ENCODE measurements at places on chromosomes 4 and X.

DNA sequence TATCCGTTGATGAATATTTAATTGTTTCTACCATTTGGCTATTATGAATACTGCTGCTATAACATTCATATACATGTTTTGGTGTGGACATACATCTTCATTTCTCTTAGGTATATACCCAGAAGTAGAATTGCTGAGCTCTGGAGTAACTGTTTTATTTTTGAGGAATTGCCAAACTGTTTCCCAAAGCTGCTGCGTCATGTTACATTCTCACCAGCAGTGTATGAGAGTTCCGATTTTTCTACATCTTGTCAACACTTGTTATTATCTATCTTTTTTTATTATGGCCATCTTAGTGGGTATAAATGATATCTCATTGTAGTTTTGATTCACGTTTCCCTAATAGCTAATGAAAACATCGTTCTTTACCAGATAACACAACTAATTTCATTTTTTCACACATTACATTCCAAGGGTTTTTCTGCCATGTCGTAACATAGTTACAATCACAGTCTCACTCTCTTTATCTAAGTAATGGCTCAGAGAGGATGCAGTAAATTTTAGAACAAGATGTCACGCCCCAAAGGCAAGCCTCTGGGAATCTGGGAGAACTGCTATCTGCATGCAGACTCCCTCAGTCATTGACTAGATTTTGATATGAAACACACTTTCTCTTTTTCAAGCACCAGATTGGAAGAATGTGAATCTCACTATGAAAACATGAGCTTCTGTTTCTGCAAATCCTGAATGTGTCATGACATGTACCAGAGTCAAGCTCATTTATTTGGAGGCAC, 10.3 kb downstream of the ARHGAP6 start:
- DNase-seq, result no peak

- DNase-seq, result no peak
Observed at GRCh38 chr4:128241019-128241418, 46.6 kb downstream of the PGRMC2 start.

DNA sequence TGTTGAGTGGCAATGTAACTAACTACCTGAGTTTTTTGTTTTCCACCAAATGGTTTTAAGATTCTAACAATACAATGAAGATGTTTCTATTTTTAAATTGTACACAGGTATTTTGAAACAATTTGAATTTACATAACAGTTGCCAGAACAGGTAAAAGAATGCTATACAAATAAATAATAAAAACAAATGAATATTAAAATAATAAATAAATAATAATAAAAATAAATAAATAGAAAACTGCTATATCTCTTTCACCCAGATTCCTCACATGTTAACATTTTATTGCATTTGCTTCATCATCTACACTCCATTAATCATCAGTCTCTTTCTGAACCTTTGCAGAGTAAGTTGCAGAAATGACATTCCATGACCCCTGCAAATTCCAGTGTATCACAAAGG, 32.3 kb upstream of the DSPP start:
- no peak for DNase-seq

DNA sequence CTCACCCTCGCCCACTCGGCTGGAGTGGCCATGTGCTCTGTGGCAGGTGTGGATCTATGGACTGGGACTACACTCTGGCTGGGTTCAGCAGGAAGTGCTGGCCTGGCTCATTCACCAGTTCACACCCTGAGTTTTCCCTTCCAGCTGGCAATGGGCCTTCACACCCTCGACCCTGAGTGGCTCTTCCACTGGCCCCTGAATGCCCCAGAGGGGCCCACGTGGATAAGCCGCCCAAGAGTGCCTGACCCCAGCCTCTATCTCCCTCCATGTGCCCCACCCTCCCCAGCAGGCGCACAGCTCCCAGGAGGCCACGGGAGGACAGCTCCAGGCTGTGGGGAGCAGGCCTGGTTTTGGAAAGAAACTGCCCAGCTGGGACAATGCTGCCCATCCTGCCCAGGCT, 234.1 kb downstream of the AFAP1 start:
- no peak for DNase-seq

DNA sequence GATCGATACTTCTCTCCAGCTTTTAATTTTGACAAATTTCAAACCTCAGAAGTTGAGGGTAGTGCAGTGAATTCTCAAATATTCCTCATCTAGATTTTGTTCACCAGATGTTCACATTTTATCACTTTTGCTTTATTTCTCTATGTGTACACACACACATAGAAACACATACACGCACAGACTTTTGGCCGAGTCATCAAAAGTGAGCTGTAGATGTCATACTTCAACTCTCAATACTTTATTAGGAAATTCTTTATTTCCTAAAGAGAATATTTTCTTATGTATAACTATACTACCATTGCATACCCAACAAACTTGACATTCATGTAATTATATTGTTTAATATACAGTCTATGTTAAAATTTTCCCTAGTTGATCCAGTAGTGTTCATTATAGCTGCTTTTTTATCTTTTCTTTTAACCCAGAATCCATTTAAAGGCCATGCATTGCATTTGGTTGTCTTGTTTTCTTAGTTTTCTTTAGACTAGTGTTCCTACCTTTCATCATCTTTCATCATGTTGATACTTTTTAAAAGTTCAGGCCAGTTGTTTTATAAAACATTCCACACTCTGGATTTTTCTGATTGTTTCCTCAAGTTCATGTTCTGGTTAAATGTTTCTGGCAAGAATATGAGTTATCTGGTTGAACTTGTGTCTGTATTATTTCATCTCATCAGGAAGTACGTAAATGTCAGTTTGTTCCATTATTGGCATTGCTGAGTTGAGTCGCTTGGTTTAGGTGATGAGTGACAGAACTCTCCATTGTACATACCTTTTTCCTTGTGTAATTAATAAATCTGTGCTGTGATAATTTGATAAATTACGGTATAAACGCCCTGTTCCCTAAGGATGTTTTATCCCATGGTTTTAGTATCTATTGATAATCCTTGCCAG, 94.1 kb upstream of the TLR2 start:
- DNase-seq, result no peak

DNA sequence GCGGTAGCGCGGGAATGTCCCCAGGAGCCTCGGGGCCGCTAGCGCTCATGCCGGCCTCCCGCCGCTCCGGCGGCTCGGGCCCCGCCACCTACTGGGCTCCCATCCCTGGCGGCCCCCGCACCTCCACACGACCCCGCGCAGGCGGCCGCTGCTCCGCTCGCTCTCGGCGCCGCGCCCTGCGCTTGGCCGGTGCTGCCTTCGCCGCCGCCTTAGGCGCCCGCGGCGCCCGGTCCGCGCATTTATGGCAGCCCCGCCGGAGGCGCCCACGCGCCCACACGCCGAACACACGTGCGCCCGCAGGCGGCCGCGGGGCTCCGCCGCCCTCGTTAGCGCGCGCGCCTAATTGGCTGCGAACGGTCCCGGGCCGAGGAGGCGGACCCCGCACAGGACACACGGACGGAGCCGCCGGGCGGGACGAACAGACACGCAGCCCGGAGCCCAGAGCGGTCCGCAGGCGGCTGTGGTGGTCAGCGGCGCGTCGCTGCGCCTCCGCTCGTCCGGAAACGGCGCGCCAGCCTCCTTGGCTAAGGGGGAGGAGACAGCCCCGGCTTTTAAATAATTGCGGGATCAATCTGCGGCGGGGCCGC, at the start of gene NKX1-1:
Gene NKX1-1, minus strand, starts transcription at position 49 of the 587 bp plus-strand sequence. Its CDS starts 0 bp downstream, at position 49.
- DNase-seq, result no peak

GRCh38 chr4:128288689-128289106, 1.1 kb upstream of the PGRMC2 start:
- DNase-seq, result no peak

- DNase-seq, result no peak
Observed at GRCh38 chr4:184309241-184310170, 91.8 kb upstream of the ENPP6 start.
